ENCODE measurements at places on chromosomes 2 and 18.

- DNase-seq = no peak
Observed at GRCh38 chr2:114472246-114472645, 29.8 kb downstream of the DPP10 start.

DNA sequence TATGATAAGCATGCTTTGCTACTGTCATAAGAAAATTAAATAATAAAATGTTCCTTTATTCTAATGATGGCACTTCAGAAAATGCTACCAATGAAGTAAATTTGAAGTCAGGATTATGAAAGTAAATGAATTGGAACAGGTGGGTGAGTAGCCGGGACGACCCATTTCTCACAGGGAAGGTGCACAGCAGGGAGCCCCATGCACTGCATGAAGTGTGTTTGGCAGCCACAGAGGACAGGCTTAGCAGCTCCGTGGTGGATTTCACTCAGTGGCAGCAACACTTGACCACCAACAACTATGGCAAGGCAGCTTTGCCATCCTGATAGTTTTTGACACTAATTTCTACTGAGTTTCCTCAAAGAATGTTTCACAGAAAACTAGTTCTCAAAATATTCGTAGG, 146.3 kb downstream of the ATL2 start:
- no peak for DNase-seq

GRCh38 chr2:23803965-23804542, 122.9 kb downstream of the ATAD2B start:
- DNase-seq = no peak

- no peak for DNase-seq
Observed at GRCh38 chr2:98759338-98759737, 28.4 kb upstream of the MGAT4A start.

DNA sequence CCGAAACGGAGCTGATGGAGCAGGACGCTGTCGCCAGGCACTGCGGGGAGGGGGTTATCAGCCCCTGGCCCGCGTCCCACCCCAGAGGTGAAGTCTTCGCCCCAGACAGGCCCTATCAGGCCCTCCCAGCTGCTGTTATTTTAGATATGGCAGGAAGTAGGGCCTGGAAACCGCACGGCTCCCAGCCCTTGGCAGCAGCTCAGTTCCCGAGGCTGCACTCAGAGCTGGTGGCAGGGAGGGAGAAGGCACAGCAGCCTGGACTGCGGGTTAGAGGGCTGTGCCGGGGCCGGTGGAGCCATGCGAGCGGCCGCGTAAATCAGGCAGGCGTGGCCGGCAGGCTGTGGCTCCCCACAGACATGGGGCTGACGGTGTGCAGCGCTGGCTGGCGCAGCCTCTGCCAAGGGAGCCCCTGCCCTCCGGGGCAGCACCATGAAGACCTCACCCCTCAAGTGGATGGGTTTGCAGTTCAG, 111.4 kb downstream of the NFATC1 start:
- peak; percentile 12 for DNase-seq

- DNase-seq = no peak
Observed at GRCh38 chr2:220764171-220764570, 807.9 kb downstream of the EPHA4 start.

- no peak for DNase-seq
Observed at GRCh38 chr2:11584525-11585056, 50.7 kb downstream of the GREB1 start.

DNA sequence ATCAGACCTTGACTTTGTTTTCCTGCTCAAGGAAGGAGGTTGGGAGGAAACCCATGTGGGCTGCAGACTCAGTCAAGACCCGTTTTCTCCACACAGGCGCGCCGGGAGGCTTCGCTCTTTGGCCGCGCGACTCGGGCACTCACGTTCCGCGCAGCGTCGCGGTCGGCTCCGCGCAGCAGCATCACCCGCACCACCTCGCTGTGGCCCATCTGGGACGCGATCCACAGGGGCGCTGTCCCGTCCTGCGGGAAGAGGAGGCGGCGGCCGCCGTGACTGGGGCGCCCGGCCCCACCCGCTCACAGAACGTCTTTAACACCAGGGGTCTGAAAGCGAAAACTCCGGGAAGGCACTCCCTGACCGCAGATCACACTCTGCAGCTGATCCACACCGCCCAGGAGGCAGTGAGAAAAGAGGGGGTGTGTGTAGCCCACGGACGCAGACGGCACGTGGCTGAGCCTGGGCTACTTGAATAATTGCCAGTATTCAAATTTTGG, 33.1 kb upstream of the NPC1 start:
- DNase-seq = peak; percentile 5

DNA sequence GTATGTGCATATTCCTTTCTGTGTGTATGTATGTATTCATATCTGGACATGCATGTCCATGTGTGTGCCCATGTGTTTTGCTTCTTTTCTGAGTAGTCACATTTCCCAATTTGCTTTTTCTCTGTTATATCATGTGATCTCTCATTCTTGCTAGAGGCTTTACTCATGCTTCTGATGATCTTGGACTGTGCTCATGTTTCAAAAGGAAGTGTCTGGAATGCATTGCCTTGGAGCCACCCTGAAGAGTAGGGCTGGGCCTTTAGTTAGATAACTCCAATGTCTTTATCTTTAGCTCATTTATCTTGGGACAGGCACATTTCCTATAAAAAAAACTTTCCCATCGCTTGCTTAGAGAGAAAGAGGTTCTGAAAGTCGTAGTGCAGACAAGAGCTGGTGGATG, 859.2 kb downstream of the CNTNAP5 start:
- DNase-seq = no peak

Data from CD4-positive, alpha-beta T cell treated with Interleukin-12 subunit alpha and Interleukin-12 subunit beta, for 1 hour (primary cell).